Activated CD4-positive, alpha-beta T cell treated with anti-CD3 and anti-CD28 coated beads, Interleukin-2, amount 50 U/mL, for 4 hours (primary cell): ENCODE measurements at places on chromosomes 1 and 21.

DNA sequence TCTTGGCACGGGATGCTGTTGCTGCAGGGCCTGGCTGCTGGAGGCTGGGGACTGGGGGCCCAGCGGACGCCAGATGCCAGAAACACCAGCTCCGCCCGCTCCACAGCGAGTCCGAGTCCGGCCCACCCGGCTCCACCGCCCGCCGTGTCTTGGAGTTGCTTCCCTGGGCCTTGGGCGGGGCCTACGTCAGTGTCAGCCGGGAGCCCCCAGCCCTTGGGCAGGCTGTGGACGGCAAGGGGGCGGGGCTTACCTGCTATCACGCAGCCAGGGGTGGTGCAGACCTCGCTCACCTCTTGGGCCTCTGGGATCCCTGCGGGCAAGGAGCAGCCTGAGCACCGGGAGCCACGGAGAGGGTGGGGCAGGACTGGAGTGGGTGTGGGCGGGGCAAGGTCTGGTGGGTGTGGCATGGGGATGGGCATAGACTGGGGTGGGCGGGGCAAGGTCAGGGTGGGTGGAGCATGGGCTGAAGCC is 21.8 kb downstream of the MMEL1 start:
- DNase-seq, result no peak

DNA sequence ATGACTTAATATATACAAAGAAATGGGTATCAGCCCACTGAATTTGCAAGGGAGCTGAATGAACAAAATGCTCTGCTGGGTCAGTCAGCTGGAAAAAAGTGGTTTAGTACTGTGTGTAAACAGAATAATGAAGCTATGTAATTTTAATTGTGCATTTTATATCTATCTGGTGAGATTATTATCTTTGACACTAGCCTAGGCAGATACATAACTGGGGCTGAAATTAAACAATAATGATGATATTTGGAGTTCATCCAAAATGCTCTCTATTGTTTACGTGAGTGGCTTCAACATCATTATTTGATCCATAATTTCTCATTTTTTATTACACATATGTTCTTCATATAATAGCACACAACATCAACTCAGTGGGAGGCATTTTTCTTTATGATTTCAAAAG is 208.5 kb upstream of the SNX7 start:
- DNase-seq, result no peak

DNA sequence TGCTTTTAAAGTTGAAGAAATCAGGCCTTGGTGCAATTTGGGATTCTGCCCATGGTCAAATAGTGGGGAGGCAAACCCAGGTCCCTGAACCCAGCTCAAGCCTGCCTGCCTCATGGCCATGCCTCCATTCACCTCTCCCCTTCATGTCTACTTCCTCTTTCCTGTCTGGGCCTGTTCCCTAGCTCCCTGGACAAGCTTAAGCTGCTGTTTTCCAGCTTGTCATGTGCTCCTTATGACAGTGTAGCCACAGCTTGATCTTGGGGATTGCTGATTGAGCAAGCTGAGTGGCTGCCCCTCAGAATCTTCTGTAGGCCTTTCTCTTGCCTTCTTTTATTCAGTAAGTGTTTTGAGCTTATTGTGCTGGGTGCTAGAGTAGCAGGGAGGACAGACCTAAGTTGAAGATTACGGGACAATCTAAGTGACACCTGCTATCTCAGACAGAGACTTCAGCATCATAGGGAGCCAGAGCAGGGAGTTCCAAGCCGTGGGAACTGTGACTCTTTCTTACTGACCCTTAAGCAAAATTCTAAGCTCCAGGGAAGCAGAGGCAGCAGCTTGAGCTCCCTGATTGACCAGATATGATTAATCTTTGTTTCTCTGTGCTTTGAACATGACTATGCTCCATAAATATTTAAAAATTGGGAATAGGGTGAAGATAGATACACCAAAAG is 520 bp upstream of the MR1 start:
- DNase-seq, result no peak

DNA sequence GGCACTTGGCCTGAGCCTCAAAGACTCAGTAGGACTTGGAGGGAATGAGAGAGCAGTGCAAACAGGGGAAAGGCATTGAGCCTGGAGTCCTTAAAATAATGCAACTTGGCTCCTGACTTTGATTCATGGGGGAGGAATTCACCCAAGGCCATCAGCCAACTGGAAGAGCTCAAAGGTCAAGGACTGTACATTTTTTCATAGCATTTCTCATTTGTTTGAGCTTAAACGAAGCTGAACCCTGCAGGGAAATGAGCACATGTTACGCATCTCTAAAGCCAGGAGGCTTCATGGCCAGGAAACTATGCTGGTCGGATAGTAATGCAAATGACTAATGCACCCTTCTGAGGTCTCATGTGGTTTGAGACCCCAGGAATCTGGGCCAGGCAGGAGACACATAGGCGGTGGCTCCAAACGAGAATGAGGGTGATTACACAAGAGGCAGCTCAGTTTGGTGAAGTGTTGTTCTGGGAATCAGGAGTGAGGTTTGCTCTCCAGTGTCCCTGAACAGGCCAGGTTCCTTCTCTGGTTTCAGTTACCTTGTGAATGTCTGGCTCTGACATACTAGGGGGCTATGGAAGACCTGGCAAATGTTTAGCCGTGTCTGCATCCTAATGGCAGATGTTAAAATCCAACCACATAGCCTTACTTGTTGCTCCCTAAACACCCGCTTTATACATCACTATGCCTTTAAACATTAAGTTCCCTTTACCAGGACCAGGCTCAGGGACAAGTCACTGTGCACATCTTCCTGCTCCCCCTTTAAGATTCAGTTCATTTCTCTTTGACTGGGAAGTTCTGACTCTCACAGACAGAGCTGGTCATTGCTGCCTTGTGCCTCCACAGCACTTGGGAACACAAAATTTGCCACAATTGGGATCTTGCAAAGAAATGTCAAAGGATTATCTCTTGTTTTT is 503.9 kb upstream of the USP24 start:
- no peak for DNase-seq

- DNase-seq, result no peak
These were observed 24.0 kb downstream of the TCEA3 start for GRCh38 chr1:23400324-23401114.
